Activated T-helper 1 cell treated with anti-CD3 and anti-CD28 coated beads, Interleukin-2, amount 50 U/mL, for 16 hours (primary cell): ENCODE measurements at places on chromosomes 6 and 20.
A peak's percentile ranks its signal among the peaks of the same experiment; 100 is the strongest.

GRCh38 chr6:136108361-136108945 lies 141.7 kb downstream of the MTFR2 start:
- DNase-seq = no peak

GRCh38 chr6:128600397-128600951 lies 80.1 kb upstream of the PTPRK start:
- DNase-seq = no peak

GRCh38 chr6:22073516-22074198 lies 223.2 kb downstream of the PRL start:
- DNase-seq = no peak

- DNase-seq = no peak
Observed at GRCh38 chr20:7841291-7841970, 98.8 kb downstream of the HAO1 start.

DNA sequence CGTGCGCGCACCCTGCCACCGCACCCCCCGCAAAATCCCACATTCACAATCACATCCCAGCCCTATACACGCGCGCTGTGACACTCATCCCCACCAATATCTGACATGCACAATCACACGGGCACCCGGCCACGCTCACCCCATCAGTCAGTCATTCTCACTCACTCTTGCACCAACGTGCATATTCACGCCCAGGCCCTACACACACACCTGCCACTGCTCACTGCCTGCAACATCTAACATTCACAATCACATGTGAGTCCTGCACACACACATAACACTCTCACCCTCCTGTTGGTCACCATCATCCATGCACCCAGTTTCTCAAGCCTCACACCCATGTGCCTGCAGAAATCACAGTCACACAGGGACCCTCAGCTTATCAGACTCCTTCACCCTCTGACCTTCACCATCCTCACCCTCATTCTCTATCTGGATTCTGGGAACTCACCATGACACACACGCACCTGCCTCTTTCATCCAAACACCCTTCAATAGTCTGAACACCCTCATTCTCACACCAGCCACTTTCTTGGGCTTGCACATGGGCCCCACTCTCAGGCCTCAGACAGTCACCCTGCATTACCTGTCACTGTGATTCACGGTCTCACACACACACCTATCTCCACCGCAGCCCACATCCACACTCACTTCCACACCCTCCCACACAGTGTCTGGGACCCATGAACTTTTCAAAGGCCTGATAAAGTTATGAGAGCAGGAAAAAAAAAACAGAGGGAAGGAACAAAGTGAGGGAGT lies 748 bp upstream of the ATP9A start:
- DNase-seq = no peak

DNA sequence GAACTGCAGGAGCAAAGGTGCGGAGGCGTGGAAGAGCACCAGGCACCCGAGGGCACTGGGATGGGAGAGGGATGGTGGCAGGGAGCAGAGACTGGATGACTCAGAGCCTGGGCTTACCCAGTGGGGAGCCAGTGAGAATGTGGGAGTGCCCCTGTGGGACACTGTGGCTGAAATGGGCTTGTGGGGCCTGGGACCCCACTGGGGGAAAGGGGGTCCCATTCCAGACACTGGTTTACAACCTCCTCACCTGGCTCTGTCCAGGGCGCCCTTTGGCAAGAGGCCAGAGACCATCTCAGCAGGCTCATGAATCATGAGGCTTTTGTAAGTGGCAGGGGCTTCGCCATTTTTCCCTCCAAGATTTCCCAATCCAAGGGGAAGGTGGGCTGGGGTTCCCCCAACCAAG lies 124.0 kb upstream of the MAFB start:
- DNase-seq = no peak

GRCh38 chr6:150905769-150906168 lies 40.3 kb downstream of the MTHFD1L start:
- no peak for DNase-seq

- DNase-seq = no peak
Observed at GRCh38 chr20:37987602-37988290, 45.5 kb downstream of the TTI1 start.

DNA sequence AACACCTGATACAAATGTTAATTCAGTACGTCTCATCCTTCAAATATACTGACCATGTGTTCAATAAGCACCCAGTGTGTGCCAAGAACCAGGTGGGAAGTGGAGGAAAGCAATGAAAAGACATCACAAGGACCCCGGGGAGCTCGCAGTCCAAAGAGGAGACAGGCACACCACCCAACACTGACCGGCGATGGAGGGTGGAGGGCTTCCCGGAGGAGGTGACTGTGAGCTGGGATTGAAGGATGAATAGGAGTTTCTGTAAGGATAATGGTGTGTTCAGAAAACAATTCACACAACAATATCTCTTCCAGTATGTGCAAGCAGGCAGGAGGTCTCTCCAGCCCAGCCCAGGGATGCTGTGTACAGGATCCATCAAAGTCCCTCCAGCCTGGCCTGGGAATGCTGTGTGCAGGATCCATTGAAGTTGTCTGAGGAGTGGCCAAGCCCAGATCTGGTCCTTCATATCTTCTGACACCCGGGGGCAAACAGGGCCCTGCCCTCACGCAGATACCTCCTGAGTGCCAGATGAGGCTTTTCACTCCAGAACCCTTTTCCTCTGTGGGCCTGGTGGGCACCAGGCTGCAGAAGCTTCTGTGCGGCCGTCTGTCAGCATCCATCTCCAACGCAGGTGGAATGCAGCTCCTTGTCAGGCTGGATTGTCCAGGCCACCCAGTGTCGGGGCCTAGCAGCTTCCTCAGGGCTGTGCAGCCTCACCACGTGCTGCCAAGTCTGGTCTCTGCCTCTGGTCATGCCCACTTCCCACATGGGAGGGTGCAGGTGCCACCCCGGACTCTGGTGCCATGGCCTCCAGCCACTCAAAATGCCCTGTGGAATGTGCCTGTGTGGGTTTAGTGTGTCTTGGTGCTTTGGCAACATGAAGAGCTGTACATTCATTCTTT lies 36.3 kb downstream of the DLL1 start:
- no peak for DNase-seq

DNA sequence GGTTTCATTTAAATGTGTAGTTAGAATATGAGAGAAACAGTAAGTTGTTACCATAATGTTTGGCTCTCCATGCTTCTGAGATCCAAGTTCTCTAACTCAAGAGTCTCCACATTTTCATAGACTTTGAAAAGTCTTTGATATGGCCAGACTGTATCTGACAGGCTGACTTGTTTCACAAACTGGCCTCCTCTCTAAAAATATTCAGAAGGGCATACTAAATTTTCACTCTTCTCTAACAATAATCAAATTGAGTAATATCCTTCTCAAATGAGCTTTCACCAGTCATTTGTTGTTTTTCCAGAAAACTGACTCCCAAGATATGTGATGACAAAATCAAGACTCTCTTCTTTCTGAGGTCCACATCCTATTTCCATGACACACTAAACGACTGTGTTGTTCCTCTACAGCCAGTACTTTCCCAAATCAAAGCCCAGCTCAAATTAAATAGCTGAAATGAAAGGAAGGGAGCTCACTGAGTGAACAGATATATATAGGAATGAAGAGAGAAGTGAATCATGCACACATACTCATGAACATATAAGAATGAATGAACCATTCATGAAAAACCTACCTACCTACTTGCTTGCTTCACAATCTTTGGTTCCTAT lies 15.1 kb downstream of the HIVEP2 start:
- DNase-seq = no peak

DNA sequence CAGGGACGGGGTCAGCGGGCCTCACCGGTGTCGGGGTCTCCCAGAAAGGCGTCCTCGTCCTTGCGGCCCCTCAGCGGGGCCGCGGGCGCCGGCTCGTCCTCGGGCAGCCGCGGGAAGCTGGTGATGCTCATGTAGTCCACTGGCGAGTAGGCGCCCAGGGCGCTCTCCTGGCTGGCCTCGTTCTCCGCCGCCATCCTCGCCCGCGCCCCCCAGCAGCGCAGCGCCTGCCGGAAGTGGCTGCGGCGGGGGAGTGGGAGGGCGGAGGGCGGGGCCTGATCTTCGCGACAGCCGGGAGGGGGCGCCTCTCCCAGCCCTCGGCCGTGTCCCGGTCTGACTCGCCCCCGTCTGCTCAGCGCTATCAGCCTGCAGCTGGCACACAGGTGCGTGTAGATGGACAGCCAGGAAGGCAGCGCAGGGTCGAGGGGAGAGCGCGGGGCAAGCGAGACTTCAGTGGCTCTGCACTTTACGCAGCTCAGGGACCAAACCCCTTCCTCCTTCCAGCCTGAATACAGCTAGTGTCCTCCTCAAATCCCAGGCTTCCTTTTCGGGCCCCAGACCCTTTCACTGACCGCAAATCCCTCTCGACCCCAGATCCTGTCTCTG lies at the start of gene GGT7:
Gene GGT7 (minus strand): TSS at position 235 of the 603 bp plus-strand sequence. CDS start 41 bp downstream, at position 194.
- DNase-seq = peak; percentile 80

- DNase-seq = no peak
Observed at GRCh38 chr6:131999545-132000146, 48.5 kb upstream of the CCN2 start.

GRCh38 chr20:45051204-45052060 lies 49.5 kb downstream of the KCNS1 start:
- DNase-seq = no peak

DNA sequence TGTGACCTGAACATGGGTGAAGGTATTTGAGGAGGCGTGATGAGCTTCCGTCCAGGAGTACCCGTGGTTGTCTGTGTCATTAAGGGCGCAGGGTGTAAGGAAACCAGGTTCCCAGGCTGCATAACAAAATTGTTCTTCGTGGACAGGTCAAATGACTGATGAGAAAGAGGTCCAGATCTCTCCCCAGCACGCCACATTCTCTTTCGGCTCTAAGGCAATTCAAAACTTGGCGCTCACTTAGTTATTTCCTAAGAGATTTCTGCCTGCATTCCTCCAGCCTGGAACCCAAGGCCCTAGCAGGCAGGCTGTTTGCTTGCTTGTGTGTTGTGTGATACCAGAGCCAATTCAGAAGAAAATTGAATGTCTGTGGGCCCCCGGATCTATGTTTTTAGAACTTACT lies 139.9 kb downstream of the AGPAT4 start:
- no peak for DNase-seq
